ENCODE measurements at places on chromosomes 1 and 21.

DNA sequence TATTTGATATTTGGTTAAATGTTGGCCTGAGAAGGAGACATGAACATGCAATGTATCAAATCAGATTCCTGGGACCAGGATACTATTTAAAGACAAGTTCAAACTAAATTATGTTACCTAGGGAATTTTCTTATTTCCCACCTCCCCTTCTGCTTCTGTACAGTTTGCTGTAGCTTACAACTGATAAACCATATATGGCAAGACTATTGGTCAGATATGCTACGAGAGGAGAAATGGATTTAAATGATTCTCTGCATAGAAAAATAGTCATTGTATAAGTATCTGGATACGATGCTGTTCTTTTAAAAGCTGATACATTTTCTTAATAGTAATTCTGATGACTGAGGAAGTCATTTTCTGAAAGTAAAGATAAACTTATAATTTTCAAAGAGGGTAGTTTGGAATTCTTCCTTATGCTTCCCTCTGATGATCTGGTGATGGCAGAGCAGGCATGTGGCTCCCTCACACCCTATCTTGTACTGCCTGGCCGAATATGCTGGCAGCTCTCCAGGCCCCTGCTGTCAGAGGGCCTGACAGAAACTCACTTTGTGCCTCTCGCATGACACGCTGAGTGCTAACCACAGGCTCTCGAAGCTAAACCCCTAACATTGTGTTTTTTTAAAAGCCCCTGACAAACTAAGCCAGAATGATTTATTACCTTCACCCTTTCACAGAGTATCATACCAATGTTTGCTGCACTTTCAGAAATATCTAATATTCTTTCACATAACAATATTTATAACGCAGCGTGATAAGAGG lies 19.4 kb downstream of the RRP15 start:
- no peak for DNase-seq

- no peak for DNase-seq
Observed at GRCh38 chr1:24939040-24939674, 9.1 kb upstream of the RUNX3 start.

DNA sequence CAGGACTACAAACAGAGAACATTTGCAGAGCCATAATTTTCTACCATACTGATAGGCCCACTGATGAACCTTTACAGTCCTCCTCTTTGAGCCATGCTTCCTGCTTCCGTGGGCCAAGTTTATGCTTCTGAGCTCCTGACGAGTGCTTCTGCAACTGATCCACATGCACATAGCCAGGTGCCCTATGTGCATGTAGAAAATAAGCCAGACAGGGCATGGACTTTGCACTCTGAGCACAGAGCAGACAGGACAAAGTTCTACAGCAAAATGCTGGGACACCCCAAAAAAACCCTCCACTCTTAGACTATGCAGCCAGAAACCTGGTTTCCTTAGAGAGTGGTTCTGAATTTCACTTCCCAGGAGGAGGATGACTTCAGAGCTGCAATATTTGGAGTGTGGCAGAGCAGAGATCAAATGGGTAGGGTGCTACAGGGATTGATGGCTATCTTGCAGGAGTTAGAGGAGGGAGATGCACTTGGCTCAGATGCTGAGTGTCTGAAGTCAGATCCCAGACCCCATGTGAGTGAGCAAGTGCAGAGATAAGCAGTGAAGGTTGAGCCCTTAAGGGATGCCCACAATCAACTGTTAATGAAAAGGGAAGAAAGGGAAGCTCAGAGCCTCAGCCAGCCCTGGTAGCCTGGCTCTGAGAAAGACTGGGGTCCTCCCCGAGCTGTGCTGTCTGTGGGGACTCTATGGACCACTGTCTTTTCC lies 230.9 kb downstream of the DUSP10 start:
- DNase-seq = no peak

DNA sequence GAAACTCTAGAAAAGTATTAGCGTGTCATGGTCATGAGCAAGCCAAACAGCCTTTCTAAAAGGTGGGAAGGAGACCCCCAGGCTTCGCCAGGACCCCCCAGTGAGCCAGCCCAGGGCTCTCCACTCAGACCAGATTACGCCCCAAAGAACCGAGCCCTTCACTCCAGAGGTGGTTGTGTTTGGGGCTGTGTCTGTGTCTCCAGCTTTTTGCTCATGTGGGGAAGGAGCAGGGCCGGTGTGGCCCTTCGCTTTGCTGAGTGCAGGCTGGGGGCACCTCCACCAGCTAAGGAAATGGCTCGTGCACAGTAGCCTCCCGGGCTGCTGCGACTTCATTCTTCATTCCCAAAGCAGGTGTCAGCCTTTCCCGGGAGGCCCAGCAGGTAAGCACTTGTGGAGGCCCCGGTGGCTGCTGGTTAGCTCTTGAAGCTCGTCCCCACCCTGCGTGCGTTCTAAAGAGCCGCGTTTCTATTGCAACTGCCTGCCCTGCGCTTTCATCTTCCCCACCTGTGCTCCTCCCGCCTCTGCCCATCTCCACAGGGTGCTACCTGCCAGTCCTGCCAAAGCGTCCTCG lies 531 bp downstream of the TSPEAR start:
- no peak for DNase-seq

All from cortex of kidney (tissue), 1 donor.